Right ventricle myocardium inferior (tissue), 1 donor: ENCODE measurements at places on chromosomes 16 and 17. TPM values are rescaled to one million over a fixed set of nuclear protein-coding genes. Genes with fewer than 3 reads are reported as not detected.

DNA sequence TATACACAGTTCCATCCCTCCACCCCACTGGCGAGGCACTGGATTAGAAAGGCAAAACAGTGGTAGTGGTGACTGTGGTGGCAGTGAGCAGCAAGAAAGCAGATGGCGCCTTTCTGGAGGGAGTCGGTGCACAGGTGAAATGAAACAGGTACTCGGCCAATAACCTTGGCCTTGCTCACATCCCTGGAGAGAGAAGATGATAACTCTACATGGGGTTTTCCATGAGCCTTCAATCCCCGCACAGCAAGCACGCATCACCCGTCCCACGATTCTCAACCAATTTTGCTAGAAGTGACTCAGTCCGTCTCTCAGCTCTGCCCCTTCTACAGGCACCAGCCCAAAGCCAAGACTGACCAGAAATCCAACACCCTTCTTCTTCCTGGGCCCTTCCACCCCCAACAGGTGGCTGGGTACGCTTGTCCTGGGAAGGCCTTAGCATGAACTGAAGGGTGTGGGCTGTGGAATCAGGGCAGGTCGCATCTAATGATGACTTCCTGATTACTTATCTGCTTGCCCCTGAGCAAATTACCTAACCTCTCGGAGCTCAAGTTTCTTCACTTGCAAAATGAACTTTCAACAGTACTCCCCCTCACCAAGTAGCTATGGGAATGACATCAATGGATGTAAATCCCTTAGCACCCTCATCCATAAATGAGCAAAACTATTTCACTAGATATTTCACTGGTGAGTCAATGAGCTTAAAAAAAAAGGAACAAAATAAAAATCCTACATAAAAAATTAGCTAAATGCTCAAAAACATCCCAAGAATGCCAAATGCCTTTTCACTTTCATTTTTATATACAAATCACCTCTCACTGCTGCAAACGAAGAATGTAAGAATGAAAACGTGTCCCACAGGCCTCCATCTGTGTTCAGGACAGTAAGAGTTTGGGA, 18.0 kb downstream of the XPO6 start:
- no peak for DNase-seq

The ANKRD40CL gene
- total RNA-seq, result not detected

DNA sequence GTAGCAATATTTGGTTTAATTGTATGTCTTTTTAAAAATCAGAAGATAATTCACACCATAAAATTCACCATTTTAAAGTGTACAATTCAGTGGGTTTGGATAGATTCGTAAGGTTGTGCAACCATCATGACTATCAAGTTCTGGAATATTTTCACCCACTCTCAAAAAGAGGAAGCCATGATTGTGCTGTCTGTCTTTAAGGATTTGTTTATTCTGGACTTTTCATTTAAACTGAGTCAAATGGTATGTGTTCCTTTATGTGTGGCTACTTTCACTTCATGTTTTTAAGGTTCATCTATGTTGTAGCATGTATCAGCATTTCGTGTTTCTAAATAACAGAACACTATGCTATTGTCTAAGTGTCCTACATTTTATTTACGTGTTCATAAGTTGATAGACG, 68.1 kb upstream of the CPHXL start:
- no peak for DNase-seq

GRCh38 chr16:84986102-84986501, 25.2 kb downstream of the ZDHHC7 start:
- no peak for DNase-seq

GRCh38 chr16:57648125-57648524, 19.7 kb downstream of the ADGRG1 start:
- DNase-seq, result no peak

GRCh38 chr16:85781695-85782370, 17.5 kb downstream of the EMC8 start:
- peak; percentile 74 for DNase-seq

DNA sequence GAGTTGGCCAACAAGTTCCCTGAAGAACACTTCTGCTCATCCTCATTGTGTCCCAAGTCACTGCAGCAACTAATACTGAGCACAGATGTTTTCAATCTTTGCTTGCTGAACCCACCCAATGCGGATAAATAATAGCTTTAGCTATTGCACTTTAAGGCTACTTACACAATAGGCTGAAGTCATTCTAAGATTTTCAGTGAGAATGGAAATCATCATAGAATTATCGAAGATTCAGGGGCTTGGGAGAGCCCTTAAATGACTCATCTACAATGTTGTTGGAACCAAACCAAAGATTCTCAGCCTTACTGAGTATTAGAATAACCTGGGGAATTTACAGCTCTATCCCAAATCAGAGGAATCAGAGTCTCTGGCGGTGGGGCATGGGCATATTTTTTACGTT, 51.2 kb downstream of the SYCE1L start:
- DNase-seq, result no peak

The HOXB3 gene
- total RNA-seq, result 1.2 TPM

The AMZ2 gene
- total RNA-seq, result 89.8 TPM

GRCh38 chr16:12195296-12195695, 218.8 kb downstream of the SNX29 start:
- DNase-seq, result no peak

GRCh38 chr17:70378076-70378475, 208.7 kb downstream of the KCNJ2 start:
- no peak for DNase-seq

The C16orf87 gene
- total RNA-seq, result 13.6 TPM

DNA sequence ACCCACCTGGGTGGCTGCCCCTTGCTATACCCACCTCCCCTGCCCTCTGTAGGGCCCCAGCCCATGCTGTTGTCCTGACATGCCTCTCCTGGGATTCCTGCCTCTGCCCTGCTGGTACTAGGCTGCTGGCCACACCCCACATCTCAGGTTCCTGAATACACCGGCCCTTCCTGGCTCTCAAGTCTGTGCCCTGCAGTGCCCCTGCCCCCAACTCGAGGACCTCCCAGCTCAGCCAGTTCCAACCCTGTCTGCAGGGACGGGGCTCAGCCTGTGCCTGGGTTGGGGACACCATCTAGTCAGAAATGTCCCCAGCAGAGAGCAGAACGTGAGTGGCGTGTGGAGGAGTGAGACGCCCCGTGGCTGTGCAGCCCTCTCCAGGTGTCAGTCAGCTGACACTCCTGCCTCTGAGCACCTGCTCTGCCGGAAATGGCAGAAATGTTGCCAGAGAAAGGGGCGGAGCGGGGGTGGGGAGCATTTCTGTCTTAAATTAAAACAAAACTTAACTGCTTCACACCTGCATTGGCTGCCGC, 28.7 kb downstream of the ACSF3 start:
- DNase-seq, result peak; percentile 53

GRCh38 chr17:16873174-16874035, 98.5 kb downstream of the TNFRSF13B start:
- DNase-seq, result no peak

The FOXC2 gene
- total RNA-seq, result 1.4 TPM
